ENCODE measurements at places on chromosomes 12 and 14.

DNA sequence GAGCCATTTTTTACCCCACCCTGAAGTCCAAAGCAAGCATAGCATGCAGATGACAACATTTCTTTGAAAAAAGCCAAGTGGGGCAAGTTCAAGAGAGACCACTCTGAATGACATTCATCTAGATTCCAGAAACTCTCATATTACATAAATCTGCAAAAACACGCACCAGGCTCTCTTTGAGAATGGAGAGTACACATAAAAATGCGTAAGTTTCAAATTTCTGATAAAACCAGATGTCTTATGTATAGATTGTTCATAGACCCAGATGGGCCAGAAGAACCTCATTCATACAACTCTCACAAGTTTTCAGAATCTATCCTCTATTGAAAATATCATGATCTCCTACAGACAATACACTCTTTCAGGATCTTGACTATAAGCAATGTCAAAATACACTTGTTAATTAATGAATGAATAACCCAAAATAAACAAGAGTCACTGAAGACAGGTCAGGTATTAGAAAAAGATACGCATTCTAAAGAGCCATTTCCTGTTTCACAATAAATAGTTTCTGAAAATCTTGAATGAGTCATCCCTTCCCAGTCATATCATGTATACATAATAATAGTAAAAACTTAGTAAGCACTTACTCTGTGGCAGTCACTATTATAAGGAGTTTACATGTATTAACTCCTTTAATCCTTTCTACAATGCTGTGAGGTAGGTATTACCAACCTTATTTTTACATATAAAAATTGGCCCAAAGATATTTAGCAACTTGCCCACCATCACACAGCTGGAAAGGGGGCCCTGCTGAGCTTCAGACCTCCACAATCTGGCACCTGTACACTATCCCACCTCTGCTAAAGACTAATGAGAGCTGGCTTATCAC lies 72.0 kb downstream of the PPP2R5E start:
- DNase-seq = no peak

GRCh38 chr14:27371868-27372267 lies 774.0 kb upstream of the NOVA1 start:
- DNase-seq = no peak

- DNase-seq = no peak
Measured at GRCh38 chr12:2488131-2488530, 306.6 kb upstream of the FKBP4 start.

DNA sequence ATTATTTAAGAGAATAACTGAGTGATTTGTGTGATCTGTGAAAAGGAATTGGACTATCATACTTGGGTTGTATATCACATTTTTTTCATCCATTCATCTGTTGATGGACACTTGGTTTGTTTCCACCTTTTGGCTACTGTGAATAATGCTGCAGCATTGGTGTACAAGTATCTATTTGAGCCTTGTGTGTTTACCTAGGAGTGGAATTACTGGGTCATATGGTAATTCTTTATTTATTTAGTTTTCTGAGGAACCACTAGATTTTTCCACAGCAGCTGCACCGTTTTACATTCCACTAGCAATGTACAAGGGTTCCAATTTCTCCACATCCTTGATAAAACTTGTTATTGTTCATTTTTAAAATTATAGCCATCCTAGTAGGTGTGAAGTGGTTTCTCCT lies 56.1 kb downstream of the APAF1 start:
- no peak for DNase-seq

GRCh38 chr14:35147711-35148110 lies 25.4 kb downstream of the PRORP start:
- no peak for DNase-seq

- DNase-seq = no peak
Measured at GRCh38 chr14:61965030-61965745, 203.0 kb downstream of the SNAPC1 start.

DNA sequence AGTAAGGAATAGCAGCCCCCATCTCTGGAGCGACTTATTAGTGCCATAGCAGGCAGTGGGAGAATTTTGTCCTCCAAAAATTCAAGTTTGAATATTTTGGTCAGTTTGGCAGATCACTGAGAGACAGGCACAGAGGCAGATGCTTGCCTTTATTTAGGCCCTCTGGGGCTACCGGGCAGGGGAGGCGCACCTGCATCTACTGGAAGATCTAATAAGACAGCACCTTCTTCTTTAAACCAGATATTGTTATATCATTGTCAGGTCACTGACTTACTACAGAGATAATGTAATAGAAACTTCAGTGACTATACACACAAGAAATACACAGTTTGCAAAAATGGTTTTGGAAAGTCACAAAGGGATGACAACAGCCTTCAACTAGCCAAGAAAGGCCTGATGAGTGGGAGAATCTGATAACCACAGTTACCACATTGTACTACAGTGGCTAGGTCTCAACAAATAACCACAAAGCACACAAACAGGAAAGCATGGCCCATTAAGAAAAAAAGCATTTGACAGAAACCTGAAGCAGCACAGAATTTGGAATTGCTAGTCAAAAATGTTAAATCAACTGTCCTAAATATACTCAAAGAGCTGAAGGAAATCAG lies 56.8 kb downstream of the CDK17 start:
- no peak for DNase-seq

DNA sequence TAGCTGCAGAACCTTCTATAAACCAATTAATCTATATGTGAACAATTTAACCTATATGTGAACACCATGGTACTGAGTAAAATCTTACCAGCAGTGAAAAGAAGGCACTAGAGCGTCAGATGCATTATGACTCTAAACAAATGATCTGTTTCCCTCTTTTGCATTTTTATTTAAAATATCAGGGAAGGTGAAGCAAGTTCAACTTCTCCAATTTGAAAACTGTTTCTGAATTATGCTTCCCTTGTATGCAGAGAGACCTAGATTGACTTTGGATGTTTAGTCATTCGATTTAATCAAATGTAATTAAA lies 80.9 kb downstream of the DAD1 start:
- DNase-seq = no peak

- no peak for DNase-seq
Measured at GRCh38 chr12:85923767-85924331, 49.8 kb downstream of the NTS start.

GRCh38 chr12:43776498-43776897 lies 17.7 kb downstream of the IRAK4 start:
- no peak for DNase-seq

DNA sequence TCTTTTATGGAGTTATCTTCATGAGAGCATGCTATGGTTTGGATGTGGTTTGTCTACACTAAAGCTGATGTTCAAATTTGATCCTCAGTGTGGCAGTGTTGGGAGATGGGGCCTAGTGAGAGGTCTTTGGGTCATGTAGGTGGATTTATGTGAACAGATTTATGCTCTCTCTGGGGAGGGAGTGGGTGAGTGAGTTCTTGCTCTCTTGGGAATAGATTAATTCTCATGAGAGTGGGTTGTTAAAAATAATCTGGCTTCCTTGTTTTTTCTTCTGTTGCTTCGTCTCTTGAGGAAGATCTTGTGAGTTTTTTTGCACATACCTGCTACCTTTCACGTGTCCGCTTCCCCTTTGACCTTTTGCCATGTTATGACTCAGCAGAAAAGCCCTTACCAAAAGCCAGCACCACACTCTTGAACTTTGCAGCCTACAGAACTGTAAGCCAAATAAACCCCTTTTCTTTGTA lies 20.5 kb downstream of the DERA start:
- no peak for DNase-seq

DNA sequence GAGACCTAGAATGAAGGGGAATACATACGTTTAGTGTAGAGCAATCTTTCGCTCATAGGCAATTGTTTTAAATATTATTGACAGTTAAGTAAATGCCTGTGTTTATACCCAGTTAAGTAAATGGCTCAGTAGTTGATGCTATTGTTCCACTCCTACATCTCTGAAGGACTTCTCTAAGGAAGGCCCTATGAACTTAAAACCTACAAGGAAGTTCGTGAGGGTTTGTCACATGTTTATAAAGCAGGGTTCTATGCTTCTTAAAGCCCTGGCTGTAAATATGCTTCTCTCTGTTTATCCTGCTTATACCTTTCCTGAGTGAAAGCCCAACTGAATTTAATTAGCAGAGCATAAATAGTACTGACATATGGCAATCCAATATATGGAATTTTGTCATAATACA lies 282.1 kb upstream of the NPAS3 start:
- no peak for DNase-seq

DNA sequence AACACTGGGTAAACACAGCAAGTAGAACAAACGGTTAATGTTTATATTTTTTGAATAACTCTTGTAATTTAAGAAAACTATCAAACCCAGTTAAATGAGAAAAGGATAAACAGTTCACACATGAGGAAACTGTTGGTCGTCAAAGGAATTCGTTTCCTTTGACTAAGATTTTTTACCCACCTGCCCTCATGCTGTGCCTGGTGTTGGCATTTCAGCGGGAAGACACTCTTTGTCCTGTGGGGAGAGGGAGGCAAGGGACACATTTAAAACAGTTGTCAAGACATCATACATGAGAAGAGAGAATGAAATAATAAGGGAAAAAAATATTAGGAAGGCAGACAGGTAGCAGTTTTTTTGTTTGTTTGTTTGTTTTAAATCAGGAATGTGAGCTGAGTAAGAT lies 70.5 kb downstream of the BHLHE41 start:
- DNase-seq = no peak

Data from C1 segment of cervical spinal cord (tissue), 14 donors.